Stimulated activated CD4-positive, alpha-beta T cell treated with anti-CD3 and anti-CD28 coated beads, TNF-alpha, amount 100 ng/mL, for 24 hours (primary cell): ENCODE measurements at places on chromosomes 1 and 21.
A peak's percentile ranks its signal among the peaks of the same experiment; 100 is the strongest.

DNA sequence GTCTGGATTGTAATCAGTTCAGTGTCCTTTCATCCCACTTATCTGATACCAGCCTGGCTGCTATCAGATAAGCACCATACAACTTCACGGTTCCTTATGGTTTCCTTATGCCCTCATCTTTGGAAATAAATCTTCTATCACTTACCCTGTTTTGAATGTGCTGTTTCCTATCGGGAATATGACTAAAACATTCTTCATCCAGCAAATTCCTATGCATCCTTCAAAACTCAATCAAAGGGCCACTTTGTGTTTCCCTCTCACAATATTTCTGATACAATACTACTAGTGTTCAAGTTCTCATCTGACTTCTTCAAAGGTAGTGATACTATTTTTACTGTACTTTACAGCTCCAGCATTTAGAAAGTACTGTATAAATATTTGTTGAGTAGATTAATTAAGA, 513.2 kb downstream of the OMA1 start:
- no peak for DNase-seq

DNA sequence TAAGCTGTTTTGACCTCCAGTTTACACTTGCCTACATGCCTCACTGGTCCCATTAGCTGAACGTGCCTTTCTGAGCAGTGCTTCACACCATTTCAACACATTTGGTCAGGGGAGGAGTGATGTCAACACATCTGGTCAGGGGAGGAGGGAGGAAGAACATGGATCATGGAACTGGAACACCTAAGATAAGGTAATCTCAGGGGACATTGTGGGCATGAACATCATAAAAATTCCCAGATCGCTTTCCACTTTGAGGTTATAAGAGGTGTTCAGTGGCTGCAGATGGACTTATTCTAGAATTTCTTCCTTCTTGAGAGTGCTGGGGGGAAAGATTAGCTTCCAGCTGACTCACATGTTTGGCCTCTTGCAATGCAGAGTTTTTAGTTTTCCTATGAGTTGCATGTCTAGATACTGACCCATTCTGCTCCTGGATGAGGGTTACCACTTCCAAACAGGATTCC, 2.0 kb downstream of the QSOX1 start:
- no peak for DNase-seq

DNA sequence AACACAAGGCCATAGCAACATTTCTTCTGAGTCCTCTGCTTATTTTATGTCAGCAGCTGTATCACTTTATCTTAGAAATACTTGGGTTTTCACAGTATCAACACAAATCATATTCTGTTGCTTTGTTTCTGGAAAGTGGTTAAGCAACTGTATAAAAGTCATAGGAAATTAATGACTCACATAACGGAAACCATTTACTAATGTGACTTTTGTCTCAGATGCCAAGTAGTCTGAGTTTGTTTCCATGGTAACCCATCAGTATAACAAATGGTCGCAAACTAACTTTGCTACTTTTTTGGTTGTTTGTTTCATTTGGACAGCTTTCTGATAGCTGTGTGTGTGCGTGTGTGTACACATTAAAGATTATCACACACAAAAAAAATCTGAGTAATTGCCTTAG, 31.1 kb downstream of the EEIG2 start:
- DNase-seq = no peak

DNA sequence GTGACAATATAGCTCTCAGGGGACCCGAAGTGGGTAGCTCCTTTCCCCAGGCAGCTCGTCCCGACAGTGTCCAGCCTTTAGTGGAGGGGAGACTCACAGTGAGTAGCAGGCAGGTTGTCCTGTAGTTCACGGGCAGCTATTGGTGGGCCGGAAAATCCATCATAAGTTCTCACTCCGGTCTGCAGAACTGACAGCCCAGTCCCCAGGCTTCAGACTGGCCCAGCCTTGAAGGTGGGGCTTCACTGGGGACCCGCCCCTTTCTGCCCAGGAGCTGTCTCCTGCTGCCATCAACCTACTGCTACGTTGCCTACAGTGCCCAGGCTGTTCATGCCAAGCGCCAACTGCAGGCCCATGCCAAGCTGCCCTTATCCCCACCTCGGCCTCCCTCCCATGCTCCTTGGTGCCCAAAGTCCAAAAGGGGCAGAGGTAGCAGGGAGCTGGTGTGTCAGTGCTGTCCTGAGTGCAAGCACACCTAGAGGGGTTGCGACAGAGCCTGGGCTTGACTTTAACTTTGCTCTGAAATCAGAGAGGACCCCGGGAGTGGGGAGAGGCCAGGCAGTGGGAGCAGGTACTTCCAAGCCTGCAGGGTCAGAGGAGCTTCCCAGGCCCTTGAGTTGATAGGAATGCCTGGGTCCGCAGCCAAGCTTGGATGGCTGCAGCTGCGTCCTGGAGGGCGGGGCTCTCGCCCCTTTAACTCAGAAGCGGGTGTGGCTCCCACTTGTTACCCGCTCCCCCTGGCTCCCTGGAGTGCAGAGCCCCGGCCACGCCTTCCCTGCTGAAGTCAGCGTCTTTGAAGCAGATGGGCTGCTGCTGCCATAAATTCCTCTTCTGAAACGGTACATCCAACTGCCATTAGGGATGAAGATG, 1144.3 kb upstream of the NCAM2 start:
- no peak for DNase-seq

GRCh38 chr1:246280551-246280950, 226.5 kb downstream of the SMYD3 start:
- DNase-seq = no peak

GRCh38 chr1:93779540-93780165, 98.0 kb upstream of the BCAR3 start:
- DNase-seq = no peak

- no peak for DNase-seq
Observed at GRCh38 chr1:2228157-2228594, at the start of gene SKI. SKI (plus strand) TSS chr1:2228319; CDS start chr1:2228767, 448 bp downstream.

- no peak for DNase-seq
Observed at GRCh38 chr1:16115468-16115983, 40.3 kb downstream of the EPHA2 start.

- no peak for DNase-seq
Observed at GRCh38 chr1:65491472-65491871, 71.0 kb downstream of the LEPR start.

GRCh38 chr21:44697811-44698734, 1.1 kb downstream of the KRTAP10-12 start:
- DNase-seq = no peak

DNA sequence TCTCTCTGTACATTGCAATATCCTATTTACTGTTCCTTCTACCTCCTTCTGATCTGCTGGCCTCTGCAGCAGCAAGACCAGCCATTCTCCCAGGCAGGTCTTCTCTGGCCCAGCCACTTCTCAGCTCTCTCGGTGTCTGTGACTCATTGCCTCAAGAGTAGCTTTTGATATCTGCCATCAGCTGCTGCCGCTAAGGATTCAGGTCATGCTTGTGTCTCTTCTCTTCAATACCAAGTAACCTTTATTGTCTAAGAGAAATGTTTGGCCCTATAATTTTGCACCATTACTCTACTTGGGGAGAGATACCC, 101.8 kb downstream of the TMEM53 start:
- DNase-seq = no peak

DNA sequence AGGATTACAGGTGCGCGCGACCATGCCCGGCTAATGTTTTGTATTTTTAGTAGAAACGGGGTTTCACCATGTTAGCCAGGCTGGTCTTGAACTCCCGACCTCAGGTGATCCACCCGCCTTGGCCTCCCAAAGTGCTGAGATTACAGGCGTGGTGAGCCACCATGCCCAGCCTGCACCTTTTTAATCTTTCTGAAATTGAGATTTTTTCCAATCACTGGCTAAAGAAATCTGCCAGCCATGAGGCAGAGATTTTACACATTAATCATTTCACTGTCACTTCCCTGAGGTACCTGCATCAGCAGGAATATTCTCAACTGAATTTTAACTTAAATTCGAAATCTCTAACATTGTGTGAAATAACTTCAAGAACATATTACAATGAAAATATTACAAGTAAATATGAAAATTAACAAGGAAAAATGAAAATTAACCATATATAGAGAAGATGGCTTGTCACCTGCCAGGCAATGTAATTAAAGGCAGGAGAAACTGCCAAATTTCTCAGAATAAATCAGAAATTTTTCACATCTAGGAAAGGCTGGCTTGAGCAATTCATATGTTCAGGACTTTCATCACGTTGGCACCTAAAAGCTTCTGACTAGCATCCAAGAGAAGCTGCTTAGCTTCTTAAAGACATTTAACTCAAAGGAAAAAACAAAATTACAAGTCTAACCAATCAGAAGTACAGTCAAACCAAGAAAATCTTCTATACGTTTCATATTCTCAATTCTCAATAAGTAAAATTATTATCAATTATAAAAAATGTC, 5.9 kb downstream of the ANKRD13C start:
- no peak for DNase-seq

DNA sequence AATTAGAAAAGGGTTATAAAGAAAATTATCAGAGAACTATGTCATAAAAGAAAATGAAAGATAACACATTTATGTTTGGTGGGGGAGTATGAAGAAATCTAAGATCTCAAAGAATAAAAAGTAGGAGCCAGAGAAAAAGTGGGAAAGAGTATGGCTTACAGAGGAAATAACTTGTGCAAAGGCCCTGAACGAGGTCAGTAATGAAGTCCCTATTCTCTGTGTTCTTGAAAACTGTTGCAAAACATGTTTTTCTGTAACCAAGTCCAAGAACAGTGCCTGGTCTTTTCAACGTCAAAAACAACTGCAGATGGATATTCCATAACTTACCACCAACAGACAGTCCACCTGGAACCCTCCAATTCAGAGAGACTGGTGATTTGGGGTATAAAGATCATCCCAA, 188.1 kb downstream of the NEGR1 start:
- no peak for DNase-seq

DNA sequence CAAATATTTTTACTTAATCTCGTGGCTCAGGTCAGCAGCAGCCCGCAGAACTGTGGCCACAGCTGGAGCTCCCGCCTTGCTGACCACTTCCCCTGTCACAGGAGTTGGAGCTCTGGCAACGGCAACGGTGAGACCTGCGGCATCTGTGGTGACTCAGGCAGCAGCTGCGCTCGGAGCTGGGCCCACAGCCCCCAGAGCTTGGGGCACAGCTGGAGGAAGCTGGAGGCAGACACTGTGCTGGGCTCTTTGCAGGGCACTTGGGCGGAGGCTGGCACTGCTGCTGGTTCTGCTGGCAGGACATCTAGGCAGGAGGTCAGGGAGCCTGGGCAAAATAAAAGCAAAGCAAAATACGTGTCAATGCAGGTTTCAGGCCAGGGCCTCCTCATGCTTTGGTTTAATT, at the start of gene LCE3A:
Gene LCE3A (minus strand): TSS at position 301 of the 400 bp plus-strand sequence. CDS start 0 bp downstream, at position 301.
- no peak for DNase-seq

DNA sequence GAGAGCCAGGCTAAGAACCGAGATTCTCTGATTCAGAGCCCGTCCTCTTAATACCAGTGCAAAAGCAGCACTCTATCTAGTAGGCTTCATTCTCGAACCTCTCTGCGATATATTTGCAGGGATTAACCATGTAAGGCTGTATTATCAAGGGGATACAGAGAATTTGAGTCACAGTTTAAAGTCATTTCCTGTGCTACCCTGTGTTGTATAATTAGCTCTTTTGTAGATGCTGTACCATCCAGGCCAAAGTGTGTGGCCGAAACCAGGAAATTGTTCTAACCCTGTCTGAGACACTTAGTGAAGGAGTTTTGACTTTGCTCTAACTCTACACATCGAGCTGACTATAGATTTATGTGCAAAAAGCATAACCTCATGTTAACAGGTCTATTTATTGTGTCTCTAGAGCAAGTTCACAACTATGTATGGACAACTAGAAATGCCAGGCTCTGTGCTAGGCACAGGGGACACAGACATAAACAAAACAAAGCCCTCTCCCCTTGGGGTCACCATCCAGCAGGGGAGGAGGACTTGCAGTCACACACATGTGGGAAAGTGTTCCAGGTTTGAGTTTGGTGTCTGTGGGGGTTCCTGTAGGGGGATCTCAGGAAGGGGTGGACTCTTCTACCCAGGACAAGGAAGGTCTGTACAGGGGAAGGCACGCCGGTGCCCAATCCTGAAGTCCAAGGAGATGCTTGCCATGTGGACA, 182.2 kb downstream of the DHRS3 start:
- peak; percentile 35 for DNase-seq

- no peak for DNase-seq
Observed at GRCh38 chr1:212970085-212970484, 19.7 kb downstream of the VASH2 start.

DNA sequence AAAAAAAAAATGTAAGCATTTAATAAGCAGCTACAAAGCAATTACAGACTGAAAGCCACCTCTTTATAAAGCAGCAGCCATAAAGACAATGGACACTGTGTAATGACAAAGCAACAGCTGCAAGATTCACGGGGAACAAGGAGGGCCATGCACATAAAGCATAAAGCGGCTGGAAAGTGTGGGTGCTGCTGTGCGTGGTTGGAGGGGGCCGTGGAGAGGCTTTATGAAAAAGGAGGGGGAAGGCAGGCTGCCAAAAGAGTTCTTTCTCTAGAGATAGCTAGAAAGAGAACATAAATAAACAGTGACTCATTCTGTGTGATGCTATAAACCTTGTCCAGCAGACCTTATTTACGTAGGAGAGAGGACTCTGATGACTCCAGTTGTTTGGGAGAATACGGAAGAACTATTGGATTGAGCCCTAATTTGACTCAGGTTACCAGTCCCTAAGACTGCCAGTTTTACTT, 49.3 kb downstream of the ADAMTS1 start:
- DNase-seq = no peak

GRCh38 chr1:24986372-24986965, 56.4 kb upstream of the RUNX3 start:
- DNase-seq = no peak

DNA sequence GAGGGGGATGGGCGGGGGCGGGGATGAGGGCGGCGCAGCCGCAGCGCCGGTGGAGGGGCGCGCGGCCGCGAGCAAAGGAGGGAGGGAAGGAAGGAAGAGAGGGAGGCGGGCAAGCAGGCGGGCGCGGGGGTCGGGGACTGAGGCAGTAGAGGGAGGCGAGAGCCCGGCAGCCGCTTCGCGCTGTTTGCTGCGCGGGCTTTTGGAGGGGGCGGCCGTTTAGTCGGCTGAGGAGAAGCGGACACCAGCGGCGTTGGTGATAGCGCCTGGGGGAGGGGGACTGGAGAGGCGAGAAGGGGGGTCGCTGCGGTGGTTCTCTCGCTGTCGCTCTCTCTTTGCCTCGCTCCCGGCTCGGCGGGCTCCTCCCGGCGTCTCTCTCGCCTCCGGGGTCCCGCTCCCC, at the start of gene HS2ST1:
Gene HS2ST1 (plus strand): TSS at position 35 of the 397 bp plus-strand sequence.
- no peak for DNase-seq

- no peak for DNase-seq
Observed at GRCh38 chr21:45175326-45176095, 101.1 kb downstream of the ADARB1 start.

GRCh38 chr1:230376296-230376695, 49.8 kb downstream of the PGBD5 start:
- DNase-seq = no peak

DNA sequence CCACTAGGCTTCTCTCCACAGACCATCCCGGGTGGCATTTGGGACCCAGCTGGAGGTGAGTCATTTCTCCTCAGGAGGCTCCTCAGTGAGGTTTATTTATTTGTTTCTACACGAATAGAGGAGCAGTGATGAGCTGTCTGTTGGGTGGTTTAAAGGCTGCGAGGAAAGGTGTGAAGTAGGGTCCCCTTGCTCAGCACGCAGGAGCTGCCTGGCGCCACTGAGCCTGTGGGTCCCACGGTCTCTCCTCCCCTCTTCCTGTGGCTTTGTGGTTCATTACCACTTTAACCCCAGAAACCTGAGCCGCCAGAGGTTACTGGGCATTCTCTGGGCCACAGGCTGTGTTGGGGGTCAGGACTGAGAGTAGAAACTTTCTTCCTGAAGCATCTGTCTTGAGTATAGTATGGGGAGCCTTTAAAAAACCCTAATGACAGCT, 39.9 kb downstream of the IL6R start:
- peak; percentile 47 for DNase-seq
